ENCODE measurements at places on chromosomes 7 and 10.

DNA sequence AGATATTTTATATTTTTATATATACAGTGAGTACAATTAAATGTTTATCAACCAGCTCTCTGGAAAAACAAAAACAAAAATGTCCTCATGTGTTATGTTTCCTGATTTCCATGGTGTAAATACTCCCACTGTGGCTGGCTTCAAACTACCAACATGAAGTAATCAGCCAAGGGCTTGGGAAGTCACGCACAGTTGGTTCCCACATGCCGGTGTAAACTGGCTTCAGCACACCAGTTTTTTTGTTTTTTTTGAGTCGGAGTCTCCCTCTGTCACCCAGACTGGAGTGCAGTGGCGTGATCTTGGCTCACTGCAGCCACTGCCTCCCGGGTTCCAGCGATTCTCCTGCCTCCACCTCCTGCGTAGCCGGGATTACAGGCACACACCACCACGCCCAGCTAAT, 11.8 kb downstream of the OSBPL3 start:
- peak; percentile 16 for DNase-seq

- DNase-seq, result peak; percentile 45
Measured at GRCh38 chr7:30799206-30799975, 28.2 kb downstream of the MINDY4 start.

DNA sequence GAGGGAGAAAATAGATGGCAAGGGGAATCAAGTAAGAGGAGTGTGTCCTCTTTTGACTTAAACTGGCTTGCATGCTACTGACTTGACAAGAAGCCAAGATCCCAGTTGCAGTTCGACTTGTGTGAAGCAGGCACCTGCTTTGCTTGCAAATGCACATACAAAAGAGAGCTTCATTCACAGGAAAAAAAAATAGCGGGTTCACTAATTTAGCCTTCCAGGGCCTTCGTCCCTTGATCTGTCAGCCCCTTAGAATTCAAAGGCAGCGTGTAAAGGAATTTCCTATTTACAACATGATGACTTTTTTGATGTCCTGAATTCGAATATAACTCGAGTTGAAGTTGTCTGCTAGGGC, 192.1 kb downstream of the CELF2 start:
- no peak for DNase-seq

- DNase-seq, result peak; percentile 80
Measured at GRCh38 chr7:141533149-141533949, 17.9 kb upstream of the AGK start.

DNA sequence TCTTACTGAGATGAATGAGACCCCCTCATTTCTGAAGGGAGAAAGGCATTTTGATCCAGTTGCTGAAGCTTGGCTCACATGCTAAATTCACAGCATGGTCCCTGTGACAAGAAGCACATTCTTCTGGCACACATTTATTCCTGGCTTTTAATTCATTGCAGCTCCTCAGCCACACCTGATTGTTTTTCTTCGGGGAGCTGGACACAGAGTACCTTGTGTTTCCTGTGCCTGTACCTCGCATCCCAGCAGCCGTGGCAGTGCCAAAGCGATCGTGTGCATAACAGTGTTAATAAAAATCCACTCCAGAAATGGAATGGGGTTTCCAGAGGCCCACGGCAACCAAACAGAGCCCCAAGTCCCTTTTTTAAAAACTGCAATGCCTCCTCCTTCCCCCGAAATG, 615.3 kb upstream of the MGMT start:
- no peak for DNase-seq

GRCh38 chr10:43231523-43232078, 35.3 kb downstream of the RASGEF1A start:
- no peak for DNase-seq

- DNase-seq, result peak; percentile 56
Measured at GRCh38 chr10:90787393-90788198, 70.2 kb downstream of the HTR7 start.

DNA sequence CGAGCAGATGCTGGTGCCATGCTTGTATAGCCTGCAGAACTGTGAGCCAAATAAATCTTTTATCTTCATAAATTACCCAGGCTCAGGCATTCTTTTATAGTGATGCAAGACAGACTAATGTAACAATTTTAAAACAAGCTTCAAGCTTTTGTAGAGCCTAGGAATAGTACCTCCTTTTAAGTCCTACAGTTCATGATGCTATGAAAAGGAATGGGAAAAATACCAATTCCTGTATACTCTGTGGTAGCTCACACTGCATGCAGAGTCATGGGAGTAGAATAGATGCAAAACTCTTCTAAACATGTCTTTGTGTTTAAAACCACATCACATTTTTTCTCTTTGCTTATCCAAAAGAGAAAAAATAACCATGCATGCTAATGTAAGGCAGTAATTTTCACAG, 66.6 kb upstream of the WNT16 start:
- no peak for DNase-seq

DNA sequence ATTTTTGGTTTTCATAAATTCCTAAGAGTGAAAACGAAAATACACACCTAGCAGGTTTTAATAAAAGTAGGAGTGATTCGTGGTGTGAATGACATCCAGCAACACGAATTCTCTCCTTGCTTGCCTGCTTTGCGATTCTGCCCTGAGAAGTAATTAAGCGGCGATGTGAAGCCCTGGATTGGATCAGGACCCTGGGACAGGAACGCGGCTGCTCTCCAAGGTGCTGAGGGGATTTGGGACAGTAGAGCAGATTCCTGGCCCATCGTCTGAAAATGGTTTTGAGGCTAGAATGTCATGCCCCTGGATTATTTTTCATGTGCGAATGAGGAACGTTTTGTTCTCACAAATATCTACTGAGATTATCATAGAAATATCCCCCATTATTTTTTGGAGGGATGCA, 7.8 kb downstream of the NPS start:
- DNase-seq, result no peak

DNA sequence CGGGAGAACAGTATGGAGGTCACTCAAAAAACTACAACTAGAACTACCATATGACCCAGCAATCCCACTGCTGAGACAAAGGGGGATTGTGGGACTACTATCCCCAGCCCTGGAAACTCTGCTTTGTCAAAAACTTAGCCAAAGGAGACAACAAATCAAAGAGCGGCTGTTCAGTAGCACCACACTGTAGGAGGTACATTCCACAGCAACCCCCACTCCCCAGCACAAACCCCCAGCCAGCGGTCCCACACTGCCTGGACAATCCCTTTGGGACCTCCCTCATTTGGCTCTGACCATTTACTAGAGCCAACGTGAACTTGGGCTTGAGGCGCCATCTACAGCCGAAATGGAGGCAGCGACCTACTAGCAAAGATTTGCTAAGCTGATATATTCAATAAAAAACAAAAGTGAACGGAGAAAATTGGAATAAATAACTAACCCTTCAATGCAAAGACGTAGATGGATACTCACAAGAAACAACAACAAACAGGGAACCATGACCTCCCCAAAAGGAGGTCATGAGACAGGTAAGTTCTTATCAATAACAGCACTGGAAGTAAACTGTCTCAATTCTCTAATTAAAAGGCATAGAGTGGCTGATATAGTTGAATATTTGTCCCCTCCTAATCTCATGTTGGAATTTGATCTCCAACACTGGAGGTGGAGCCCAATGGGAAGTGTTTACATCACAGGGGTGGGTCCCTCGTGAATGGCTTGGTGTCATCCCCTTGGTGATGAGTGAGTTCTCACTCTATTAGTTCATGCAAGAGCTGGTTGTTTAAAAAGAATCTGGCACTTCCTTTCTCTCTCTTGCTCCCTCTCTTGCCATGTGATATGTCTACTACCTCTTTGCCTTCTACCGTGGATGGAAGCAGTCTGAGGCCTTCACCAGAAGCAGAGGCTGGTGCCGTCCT, 119.0 kb upstream of the KCNMA1 start:
- DNase-seq, result peak; percentile 51

DNA sequence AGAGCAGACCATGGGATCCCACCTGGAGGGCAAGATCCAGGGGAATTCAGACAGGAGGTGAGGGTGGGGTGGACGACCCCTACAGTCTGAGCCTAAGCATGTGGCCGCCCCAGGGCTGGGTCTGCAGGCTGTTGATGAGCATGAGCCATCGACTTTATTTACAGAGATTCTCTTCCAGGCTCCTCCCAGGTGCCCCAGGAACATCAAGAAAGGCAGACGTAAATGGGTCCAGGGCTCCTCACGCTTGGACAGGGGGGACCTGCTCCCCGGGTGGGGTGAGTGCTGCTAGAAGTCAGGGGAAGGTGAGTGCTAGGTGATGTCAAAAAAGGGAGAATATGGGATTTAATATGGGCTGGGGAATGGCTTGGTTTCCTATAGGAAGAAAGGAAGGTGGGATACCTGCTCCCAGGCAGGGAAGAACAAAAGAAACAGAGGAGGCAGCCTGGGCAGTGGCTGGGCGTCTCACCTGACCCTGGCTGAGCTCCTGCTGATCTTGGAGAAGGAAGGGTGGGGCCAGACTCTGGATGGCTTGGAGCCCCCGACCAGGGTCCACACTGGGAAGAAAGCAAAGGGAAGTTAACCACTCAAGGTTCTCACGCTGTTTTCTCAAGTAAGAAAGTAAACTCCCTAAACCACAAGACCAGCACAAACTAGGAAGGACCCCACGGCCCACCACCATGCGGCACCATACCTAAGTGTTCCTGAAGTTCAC, 162.1 kb upstream of the SHH start:
- DNase-seq, result no peak

DNA sequence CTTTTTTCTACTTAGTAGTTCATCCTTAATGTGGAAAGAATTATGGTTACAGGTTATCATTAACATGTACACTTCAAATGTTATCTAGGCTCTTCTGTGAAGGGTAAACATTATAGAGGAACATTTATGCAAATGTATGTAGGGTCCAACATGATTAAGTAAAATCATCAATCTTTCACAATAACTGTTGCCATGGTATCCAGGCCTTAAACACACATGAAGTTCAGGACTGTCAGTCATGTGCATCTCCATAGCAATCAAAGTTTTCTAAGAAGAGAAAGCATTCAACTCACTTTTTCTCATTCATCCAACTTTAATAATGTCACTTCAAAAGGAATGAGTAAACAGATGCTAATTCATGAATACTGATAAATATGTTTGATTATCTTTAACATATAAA, 83.6 kb downstream of the DNAJC1 start:
- DNase-seq, result no peak

DNA sequence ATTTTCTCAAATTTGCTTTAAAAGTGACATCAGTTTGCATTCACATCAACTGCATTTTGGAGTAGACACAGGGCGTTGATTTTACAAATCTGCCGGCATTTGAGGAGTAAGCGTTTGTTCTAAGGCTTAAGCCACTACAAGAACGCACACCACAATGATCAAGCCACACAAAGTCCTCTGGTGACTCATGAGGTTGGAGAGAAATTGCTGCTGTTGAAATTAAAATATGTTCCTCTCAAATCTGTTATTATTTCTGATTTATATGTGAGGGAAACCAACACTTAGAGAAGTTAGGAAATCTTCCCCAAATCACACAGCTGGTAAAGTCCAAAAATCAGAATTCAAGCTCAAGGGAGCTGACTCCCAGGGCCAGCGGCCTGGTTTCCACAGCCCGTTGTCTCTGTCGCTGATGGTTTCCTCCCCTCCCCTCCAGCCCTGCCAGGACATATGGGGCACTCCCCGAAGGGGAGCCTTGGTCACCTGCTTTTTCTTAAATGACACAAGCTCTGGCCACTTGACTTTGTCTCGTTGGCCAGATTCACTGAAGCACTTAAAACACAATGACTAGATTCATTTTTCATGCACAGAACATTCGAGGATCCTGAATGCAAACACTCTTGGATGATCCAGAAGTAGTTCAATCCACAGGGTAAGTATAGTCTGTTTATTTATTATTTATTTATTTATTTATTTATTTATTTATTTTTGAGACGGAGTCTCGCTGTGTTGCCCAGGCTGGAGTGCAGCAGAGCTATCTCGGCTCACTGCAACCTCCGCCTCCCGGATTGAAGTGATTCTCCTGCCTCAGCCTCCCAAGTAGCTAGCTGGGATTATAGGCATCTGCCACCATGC, 29.2 kb upstream of the KLF6 start:
- peak; percentile 64 for DNase-seq
